ENCODE measurements at places on chromosomes 5 and 9.

DNA sequence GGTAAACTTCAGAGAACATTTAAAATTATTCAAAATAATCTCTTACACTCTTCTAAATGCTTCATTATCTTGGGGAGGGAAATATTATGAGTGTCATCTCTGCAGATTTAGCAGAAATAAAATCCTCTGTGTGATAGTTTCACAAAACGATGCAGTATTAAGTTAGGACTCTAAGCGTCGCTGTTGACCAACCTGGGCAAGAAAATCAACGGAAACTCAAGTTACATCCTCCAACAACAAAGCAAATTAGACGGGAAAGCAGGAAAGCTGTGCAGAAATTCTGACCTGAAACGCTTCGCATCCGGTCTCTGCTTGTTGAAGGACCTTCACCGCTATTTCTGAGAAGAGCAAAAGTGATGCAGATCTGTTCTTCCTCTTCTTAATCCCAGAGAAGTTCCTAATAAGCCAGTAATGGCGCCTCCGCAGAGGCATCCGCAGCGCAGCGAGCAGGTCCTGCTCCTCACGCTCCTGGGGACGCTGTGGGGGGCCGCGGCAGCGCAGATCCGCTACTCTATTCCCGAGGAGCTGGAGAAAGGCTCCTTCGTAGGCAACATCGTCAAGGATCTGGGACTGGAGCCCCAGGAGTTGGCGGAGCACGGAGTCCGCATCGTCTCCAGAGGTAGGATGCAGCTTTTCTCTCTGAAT, at the start of gene PCDHGA6:
Gene PCDHGA6, plus strand, starts transcription at position 219 of the 645 bp plus-strand sequence. Its CDS starts 193 bp downstream, at position 412.
- no peak for DNase-seq

GRCh38 chr5:6365142-6365976, 13.0 kb downstream of the MED10 start:
- no peak for DNase-seq

- DNase-seq: no peak
These were observed 44.9 kb upstream of the RAPGEF6 start for GRCh38 chr5:131679911-131680310.

GRCh38 chr5:15821506-15821905, 321.5 kb downstream of the FBXL7 start:
- no peak for DNase-seq

GRCh38 chr5:121503111-121503840, 348.4 kb upstream of the FTMT start:
- no peak for DNase-seq

- DNase-seq: no peak
These were observed 72.5 kb upstream of the DAPK1 start for GRCh38 chr9:87425202-87425601.

DNA sequence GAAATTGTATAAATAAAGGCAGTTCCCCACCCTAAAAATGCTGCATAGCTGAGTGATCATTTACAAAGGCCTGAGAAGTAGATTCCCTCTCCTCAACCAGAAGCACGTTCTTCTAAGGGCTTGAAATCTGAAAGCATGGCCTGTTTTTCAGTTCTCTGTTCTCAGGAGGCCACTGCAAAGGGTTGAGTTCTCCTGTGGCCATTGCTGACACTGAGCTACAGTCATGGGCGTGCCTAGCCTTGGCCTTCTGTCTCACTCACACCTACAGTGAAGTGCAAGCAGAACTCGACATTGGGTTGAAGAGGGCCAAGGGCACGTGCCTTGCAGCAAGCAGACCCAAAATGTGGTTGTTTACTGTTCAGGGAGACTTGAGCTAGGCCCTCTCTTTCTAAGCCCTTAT, 276.6 kb upstream of the VLDLR start:
- no peak for DNase-seq

DNA sequence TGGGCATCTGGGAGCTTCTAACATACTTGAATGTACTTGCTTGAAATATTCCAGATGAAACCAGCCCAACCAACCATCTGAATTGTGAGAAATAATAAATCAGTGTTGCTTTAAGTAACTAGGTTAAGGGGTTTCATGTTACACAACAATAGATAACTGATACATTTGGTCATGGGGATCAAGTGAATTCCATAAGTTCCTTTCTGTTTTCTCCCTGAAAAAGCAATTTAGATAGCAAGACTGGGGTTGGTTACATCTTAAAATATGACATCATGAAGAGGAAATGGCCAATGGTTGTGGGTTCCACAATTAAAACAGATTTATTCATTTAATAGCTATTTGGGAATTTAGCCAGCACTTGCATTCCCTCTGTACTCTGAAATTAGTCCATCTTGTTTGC, 559.7 kb downstream of the TLR4 start:
- DNase-seq: no peak

GRCh38 chr9:113857875-113858274, 18.2 kb upstream of the ZNF618 start:
- peak; percentile 47 for DNase-seq

DNA sequence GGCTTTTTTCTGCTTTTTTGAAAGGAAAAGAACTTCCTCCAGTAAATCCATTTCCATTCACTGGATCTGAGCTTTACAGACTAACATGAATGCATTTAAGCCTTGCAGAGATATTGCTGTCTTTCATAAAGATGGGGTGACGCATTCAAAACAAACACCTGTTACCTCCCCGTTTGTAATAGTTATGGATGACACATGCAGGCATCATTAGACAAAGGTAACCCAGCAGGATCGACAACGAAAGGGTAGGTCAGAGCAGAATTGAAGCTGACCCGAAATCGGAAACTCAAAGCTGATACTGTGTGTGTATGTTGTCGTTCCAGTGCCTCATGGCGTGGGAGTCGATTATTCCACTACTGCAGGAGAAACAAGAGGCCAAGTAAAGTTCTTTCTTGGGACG, 22.2 kb downstream of the SLC46A2 start:
- no peak for DNase-seq

GRCh38 chr9:3857673-3858072, 331.9 kb upstream of the RFX3 start:
- no peak for DNase-seq

DNA sequence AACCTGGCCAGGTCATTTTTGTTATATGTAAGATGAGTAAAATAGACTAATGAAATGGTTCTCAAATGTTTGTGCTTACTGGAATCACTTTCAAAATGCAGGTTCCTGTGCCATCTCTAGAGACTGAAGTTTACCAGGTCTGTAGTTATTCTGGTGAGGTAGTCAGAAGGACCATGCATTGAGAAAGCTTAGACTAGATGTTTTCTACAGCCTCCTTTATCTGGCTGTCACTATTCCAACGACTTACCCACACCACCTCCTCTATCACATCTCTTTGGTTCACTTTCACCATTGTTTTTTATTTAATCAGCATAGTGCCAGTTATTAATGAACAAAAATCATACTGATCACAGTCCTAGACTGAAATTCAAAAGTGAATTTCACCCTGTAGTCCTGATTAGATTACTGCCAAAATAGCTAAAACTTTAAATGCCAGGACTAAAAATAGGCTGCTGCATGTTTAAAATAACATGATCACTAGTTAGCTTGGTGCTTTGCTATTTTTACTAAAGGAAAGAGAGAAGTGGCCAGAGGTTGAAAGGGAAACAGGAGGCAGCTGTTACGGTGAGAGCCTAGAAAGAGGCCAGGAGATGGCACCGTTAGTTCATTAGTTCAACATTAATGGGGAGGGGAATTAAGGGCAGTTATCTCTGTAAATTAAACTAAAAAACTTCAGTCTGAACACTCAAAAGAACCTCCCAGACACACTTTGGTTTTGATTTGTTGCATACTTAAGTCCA, 13.9 kb upstream of the FNIP1 start:
- DNase-seq: no peak

DNA sequence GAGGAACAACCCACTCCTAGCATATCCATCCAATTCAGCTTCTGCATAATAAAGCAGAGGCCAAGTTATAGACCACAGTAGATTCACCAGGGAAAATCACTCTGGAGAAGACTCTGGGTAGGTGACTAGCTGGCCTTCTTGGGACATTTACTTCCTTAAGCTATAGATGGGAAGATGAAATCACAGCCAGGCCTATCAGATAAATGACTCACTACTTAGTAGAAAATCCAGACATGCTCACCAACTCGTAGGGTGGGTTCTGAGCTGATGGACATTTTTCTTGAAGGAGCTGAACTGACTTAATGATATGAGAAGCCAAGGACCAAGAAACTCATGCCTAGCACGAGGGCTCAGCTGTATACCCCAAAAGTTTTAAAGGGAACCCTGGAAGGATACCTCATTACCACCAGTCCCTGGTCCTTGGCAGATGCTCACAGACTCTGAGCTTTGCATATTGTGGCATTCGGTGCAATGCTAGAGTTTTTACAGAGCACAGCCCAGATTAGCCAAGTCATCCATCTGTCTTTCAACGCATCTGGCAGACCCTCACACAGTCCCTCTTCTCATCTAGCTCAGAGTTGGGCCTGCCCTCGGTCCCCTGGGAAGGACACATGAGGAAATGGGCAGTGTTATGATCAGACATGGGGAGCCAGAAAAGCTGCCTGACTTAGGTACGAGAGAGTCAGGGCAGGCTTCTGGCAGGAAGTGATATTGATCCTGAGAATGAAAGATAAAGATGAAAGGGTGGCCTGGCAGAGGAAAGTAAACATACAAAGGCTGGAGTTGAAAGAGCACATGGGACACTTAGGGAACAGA, 15.0 kb downstream of the ACSL6 start:
- no peak for DNase-seq

GRCh38 chr9:110065532-110065931, 142.4 kb downstream of the C9orf152 start:
- DNase-seq: no peak

All from activated CD4-positive, alpha-beta memory T cell treated with anti-CD3 and anti-CD28 coated beads for 36 hours (primary cell).